Upper lobe of left lung (tissue), 6 donors: ENCODE measurements at places on chromosomes 3 and 15. TPM values are rescaled to one million over a fixed set of nuclear protein-coding genes. Genes with fewer than 3 reads are reported as not detected.

Gene RGMA
- 14.2 TPM for total RNA-seq

Gene PAK6
- total RNA-seq: 9.3 TPM

Gene RETNLB
- total RNA-seq: not detected

Gene CHRM5
- total RNA-seq: 0.15 TPM

Gene ITIH1
- total RNA-seq: not detected

Gene CYP1A2
- 0.15 TPM for total RNA-seq

Gene FHIT
- 56.6 TPM for total RNA-seq

- DNase-seq: no peak
- H3K4me1 ChIP-seq: no peaks in the 10 kb centered on the region
- H3K36me3 ChIP-seq: no peaks in the 10 kb centered on the region
- no peak overlapping the region for H3K27ac ChIP-seq
- no peaks in the 10 kb centered on the region for H3K27me3 ChIP-seq
Observed at GRCh38 chr3:194938845-194939531, 253.3 kb downstream of the FAM43A start.

DNA sequence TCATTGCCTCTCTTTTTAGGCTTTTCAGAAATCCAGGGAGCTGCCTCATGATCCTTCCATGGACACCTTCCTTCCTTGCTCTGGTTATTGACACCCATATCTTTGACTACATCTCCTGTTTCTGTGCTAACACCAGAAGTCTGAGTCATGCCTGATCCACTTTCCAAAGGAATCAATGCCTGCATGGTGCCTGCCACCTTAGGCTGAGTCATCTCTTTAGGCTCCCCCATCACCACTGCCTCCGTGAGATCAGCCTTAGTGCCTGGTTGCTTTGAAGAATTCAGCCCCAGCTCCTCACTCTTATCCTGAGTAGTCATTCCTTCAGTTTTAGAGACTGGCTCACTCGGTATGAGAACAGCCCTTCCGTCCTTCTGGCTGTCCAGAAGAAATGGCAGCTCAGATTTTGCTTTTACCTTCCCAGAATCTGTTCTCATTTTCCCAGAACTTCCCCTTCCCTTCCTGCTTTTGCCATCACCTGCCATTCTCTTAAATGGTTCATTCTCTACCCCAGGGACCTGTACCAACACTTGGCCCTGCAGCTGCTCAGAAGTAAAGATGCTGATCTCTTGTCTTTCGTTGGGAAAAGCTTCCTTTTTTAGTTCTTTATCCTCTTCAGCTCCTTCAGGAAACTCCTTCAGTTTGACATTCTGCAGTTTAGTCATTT is 105.3 kb downstream of the MAP4 start:
- no peak overlapping the region for H3K27ac ChIP-seq
- H3K36me3 ChIP-seq: peaks cover 35% of the 10 kb centered on the region
- H3K4me3 ChIP-seq: no peak overlapping the region

DNA sequence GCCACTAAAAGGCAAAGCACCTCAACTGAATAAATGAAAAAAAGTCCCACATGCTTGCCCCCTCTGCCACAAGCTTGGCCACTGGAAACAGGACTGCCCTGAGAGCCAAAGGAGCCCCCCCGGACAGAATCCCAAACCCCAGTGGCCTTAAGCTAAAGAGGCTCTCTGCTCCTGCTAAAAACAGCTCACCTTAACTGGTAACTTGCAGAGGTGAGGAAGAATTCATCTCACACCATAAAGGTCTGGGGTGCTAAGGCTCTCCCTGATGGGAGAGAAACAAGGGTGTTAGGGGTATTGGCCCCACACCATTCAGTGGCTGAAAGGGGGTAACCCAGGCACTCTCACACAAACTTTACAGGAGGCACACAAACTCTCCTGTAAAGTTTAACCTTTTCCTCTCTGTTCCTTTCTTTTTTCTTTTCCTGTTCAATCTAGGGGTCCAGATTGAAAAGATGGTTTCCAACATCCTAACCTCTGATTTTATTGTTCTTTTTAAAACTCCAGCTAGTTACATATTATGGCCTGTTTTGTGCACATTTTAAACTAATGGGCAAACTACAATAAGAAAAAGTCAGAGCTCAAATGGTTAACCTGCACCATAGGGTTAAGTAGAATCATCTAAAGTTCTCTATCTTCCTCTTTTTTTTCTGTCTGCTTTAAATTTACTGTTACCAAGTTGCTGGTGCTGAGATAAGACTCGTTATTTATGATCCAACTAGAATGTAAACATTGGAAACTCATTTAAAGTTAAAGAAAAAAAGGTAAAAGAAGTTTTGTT is 19.9 kb downstream of the TRANK1 start:
- no peaks in the 10 kb centered on the region for H3K4me1 ChIP-seq
- no peaks in the 10 kb centered on the region for H3K27me3 ChIP-seq
- no peak for DNase-seq
- H3K36me3 ChIP-seq: no peaks in the 10 kb centered on the region

- no peak overlapping the region for H3K27ac ChIP-seq
- no peaks in the 10 kb centered on the region for H3K4me1 ChIP-seq
- no peak overlapping the region for H3K4me3 ChIP-seq
- H3K36me3 ChIP-seq: no peaks in the 10 kb centered on the region
- no peak for DNase-seq
Observed at GRCh38 chr3:100634493-100635272, 25.3 kb downstream of the ADGRG7 start.

- no peaks in the 10 kb centered on the region for H3K27me3 ChIP-seq
- H3K4me1 ChIP-seq: no peaks in the 10 kb centered on the region
- peak overlapping the region; percentile 56 for H3K27ac ChIP-seq
- H3K4me3 ChIP-seq: no peak overlapping the region
- peaks cover 26% of the 10 kb centered on the region for H3K36me3 ChIP-seq
Observed at GRCh38 chr3:5218815-5219214, 31.3 kb downstream of the EDEM1 start.

- H3K27me3 ChIP-seq: no peaks in the 10 kb centered on the region
- peak overlapping the region; percentile 19 for H3K27ac ChIP-seq
- no peak overlapping the region for H3K4me3 ChIP-seq
- peaks cover 59% of the 10 kb centered on the region for H3K4me1 ChIP-seq
- peaks cover 90% of the 10 kb centered on the region for H3K36me3 ChIP-seq
Observed at GRCh38 chr3:30648670-30649357, 42.4 kb downstream of the TGFBR2 start.

- no peaks in the 10 kb centered on the region for H3K27me3 ChIP-seq
- no peak for DNase-seq
- no peaks in the 10 kb centered on the region for H3K4me1 ChIP-seq
- H3K36me3 ChIP-seq: peaks cover 25% of the 10 kb centered on the region
- no peak overlapping the region for H3K4me3 ChIP-seq
Observed at GRCh38 chr15:61893146-61893545, 167.1 kb downstream of the VPS13C start.

DNA sequence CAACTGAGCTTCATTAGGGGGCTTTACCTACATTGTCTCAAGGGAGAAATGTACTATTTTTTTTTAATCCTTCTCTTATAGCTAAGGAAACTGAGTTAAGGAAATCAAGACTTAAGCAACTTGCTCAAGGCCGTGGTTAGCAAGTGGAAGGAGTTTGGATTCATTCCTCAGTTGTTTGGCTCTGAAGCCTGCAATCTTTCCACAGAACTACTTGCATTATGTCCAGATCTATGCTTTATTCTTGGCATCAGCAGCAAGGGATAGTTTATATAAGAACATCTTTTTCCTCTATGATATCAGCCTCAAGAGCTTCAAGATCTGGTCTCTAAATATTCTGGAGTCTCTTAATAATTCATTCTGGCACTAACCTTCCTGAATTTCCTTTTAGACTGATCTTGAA is 182.4 kb downstream of the SV2B start:
- DNase-seq: no peak
- H3K4me3 ChIP-seq: no peak overlapping the region
- H3K27me3 ChIP-seq: no peaks in the 10 kb centered on the region
- H3K4me1 ChIP-seq: no peaks in the 10 kb centered on the region
- no peaks in the 10 kb centered on the region for H3K36me3 ChIP-seq

DNA sequence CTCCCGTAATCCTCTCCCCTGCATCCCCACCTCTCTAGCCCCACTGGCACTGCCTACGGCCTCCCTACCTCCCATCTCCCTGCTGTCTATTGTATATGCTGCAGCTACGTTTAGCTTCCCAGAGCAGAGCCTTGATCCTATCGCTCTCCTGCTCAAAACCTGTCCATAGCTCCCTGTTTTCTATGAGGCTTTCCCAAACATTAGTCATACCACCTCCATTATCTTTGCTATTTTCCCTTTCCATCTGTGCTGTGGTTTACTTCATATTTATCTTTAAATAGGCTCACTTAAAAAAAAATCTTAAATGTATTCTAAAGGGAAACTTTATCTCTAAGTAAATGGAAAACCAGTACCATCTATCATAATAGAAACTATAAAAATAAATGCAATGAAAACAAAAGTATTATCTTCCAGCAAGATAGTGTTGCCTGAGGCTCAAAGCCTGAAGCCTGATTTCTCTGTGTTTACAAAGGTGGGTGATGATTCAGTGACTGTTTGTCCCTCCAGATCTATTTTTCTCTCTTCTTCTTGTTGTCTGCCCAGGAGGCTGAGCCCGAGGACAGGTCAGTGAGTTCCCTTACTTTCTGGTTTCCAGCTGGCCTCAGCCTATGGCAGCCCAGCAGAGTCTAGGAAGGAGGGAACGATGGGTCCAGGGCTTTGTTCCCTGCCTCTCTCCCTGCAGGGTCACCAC is 397.1 kb upstream of the CFAP20DC start:
- DNase-seq: no peak
- H3K36me3 ChIP-seq: no peaks in the 10 kb centered on the region
- no peak overlapping the region for H3K27ac ChIP-seq
- no peaks in the 10 kb centered on the region for H3K27me3 ChIP-seq
- peaks cover 13% of the 10 kb centered on the region for H3K4me1 ChIP-seq
- no peak overlapping the region for H3K4me3 ChIP-seq

- H3K27me3 ChIP-seq: no peaks in the 10 kb centered on the region
- H3K4me3 ChIP-seq: no peak overlapping the region
- no peaks in the 10 kb centered on the region for H3K4me1 ChIP-seq
- DNase-seq: no peak
- H3K36me3 ChIP-seq: no peaks in the 10 kb centered on the region
- no peak overlapping the region for H3K27ac ChIP-seq
Observed at GRCh38 chr15:33047077-33047476, 147.4 kb downstream of the FMN1 start.

DNA sequence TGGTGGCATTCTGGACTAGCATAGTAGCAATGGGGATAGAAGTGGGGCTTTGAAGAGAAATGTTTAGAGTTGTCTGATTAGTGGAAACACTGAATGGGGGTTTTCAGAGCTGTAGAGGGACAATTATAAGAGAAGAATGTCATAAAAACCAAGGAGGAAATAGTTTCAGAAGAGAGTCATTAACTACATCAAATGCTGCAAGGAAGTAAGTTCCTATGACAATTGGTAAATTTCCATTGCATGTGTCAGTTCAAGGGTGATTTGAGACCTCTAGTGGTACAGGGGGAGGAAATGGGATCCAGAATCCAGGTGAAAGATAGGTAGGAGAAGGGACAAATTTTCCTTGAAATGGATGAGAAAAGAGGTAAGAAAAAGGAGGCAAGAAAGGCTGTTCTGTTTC is 68.3 kb upstream of the TBC1D5 start:
- no peak overlapping the region for H3K4me3 ChIP-seq
- no peak overlapping the region for H3K27ac ChIP-seq
- DNase-seq: no peak
- no peaks in the 10 kb centered on the region for H3K36me3 ChIP-seq

DNA sequence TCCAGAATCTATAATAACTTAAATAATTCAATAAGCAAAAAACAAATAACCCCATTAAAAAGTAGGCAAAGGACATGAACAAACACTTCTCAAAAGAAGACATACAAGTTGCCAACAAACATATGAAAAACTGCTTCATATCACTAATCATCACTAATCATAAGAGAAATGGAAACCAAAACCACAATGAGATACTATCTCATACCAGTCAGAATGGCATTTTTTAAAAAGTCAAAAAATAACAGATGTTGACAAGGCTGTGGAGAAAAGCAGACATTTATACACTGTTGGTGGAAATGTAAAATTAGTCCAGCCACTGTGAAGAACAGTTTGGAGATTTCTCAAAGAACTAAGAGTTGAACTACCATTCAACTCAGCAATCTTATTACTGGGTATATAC is 19.5 kb upstream of the ZMAT3 start:
- H3K4me1 ChIP-seq: no peaks in the 10 kb centered on the region
- no peaks in the 10 kb centered on the region for H3K27me3 ChIP-seq
- no peak for DNase-seq
- no peaks in the 10 kb centered on the region for H3K36me3 ChIP-seq

DNA sequence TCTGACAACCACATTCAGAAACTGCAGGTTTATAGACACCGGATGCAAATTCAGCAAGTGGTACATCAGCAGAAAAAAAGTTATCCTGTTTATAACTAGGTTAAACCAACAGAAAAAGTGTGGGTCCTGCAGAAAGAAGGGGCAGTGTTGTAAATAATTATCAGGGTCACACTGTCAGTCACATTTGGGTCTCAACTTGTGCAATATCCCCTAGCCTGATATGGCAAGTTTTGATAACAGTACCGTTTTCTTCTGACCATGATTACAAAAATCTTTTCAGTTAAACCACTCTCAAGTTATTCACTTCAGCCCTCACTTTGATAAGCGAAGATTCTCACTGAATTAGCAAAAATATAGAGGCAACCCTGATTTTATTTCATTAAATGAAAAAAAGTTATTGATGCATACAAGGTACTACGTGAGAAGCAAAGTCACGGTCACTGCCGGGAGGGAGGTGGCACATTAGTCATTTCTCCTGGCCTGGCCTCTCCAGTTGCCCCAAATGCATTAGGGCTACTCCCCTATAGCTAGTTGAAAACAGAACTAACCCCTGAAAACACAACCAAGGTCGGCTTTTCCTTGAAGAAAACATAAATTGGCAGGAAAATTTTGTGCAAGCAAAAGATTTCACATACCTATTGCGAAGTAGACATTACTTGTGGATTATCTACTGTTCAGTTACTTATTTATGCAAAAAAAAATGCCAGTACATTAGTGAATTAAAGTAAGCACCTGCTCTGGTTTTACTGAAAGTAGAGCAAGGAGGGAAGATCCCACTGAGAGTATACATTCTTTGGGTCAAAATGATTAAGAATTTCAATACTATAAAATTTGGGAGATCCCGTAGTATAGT is 28.6 kb downstream of the IL5RA start:
- no peaks in the 10 kb centered on the region for H3K27me3 ChIP-seq
- no peak for DNase-seq
- no peak overlapping the region for H3K4me3 ChIP-seq
- no peaks in the 10 kb centered on the region for H3K36me3 ChIP-seq
- H3K4me1 ChIP-seq: no peaks in the 10 kb centered on the region

GRCh38 chr15:43792761-43793476 is 799 bp downstream of the SERF2 start:
- no peak for DNase-seq
- peaks cover 5% of the 10 kb centered on the region for H3K36me3 ChIP-seq
- peak overlapping the region; percentile 74 for H3K4me3 ChIP-seq
- peaks cover 32% of the 10 kb centered on the region for H3K4me1 ChIP-seq
- no peaks in the 10 kb centered on the region for H3K27me3 ChIP-seq

DNA sequence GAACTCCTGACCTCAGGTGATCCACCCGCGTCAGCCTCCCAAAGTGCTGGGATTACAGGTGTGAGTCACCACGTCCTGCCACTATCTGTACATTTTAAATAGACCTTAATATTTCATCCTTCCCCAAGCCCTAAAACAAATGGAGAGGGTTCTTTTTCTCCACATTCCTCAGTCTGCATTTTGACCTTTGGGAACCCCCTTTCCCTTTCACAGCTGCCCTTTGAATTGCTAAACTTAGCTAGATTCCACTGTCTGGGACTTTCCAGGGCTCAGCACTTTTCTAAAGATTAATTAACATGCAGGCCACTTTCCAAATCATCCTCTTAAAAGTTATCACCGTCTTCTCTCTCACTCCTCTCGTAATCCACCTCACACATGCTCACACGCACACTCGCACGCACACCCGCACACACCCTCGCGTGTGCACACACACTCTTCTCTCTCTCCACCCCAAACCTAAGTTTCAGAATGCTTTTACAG is 124.2 kb downstream of the TMCO5A start:
- H3K4me3 ChIP-seq: no peak overlapping the region
- no peak for DNase-seq
- H3K36me3 ChIP-seq: no peaks in the 10 kb centered on the region
- no peaks in the 10 kb centered on the region for H3K4me1 ChIP-seq
- no peaks in the 10 kb centered on the region for H3K27me3 ChIP-seq
